ENCODE measurements at places on chromosomes 4 and X.

- DNase-seq: no peak
Measured at GRCh38 chrX:133649651-133650050, 234.4 kb upstream of the GPC4 start.

GRCh38 chrX:114717921-114718320 lies 134.0 kb downstream of the HTR2C start:
- DNase-seq: no peak

GRCh38 chrX:933611-934010 lies 278.8 kb downstream of the CRLF2 start:
- no peak for DNase-seq

GRCh38 chrX:42188730-42189129 lies 265.4 kb upstream of the CASK start:
- DNase-seq: no peak

GRCh38 chrX:105870445-105870844 lies 48.1 kb downstream of the NRK start:
- no peak for DNase-seq

DNA sequence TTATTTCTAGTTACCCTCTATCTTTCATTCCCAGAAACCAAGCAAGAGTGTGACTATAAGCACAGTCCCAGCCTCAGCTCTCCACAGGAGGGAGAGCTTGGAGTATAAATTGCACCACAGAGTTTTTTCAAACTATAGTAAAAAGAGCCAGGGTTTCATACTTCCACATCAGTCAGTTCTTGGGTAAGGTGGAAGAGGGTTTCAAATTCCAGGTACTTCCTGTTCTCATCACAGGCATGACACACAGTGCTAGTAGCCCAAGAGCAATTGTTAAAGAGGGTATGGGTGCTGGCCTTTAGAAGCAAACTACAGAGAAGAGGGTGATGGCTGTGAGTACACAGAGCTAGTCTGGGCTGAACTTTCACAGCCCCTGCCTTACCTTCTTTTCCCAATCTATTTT lies 5.7 kb upstream of the IL1RAPL1 start:
- DNase-seq: no peak

GRCh38 chr4:58636381-58636780 lies 1526.2 kb upstream of the IGFBP7 start:
- no peak for DNase-seq

GRCh38 chrX:45517090-45517973 lies 316.7 kb upstream of the DIPK2B start:
- no peak for DNase-seq

GRCh38 chr4:170872794-170873193 lies 783.0 kb upstream of the AADAT start:
- DNase-seq: no peak

DNA sequence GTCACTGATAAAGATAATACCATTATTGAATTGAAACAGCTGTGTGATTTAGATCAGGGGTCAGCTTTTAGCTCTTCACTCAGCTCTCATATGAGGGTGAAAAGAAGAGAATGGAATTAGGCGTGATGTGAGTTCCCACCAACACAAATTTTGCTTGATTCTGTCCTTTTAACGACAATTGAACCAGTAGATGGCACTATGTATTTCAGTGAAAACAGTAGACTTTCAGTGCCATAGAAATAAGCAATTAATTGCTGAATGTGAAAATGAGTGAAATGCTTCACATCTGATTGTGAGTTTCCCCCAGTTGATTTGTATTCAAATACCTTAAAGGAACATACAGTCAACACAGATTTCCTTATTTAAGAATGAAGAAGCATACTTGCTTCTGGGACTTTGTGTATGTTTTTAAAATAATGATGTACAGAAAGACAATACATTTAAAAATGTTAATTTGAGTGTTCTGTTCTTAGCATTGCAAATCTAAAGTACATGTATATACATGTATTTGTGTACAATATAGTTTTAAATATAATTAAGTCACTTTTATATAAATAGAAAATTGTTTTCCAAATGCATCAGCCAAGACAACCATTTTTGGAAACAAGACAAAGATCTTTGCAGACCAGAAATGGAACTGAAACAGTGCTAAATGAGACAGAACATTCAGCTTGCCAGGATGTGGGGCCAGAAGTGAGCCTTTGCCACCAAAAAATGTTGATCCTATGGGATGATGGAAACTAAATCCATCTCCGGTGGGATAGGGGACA lies 178.8 kb downstream of the SNCA start:
- no peak for DNase-seq

Data from stimulated activated CD4-positive, alpha-beta T cell treated with anti-CD3 and anti-CD28 coated beads, Interleukin-1b, Interleukin-23, amount 100 ng/mL, for 24 hours (primary cell).